ENCODE measurements at places on chromosomes 7 and 10.

DNA sequence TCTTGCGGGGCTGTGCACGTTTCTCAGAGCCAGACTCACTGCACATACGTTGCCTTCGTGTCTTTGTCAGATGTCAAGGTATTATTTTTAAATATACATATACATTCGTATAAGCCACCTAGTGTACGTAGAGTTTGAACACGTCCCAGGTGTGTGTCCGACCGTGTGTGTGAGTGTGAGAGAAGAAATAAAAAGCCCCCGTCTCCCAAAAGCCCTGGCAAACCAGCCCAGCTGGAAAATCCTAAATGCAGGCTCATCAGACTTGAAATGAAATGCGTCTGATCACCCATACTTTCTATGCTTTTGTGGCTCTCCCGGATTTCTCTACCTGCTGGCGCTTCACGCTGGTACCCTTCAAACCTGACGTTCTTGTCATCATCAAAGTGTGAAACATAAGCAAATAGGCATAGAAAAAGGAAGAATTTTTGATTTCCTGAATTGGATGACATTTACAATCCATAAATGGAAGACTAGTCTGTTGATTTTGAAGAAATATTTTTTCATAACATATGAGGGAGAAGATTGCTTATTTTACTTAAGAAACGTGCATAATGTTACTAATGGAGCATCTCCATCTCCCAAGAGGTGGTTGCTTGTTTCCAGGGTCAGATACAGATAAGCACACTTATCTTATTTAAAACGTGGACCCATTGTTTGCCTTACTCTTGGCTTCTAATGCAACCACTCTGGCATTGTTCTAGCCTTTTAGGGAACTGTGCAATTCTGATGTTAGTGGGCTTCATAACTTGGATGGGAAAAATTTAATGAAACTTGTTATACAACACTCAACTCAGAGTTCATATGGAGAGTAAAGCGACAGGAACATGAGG is 971 bp downstream of the PRKG1 start:
- no peak for DNase-seq

DNA sequence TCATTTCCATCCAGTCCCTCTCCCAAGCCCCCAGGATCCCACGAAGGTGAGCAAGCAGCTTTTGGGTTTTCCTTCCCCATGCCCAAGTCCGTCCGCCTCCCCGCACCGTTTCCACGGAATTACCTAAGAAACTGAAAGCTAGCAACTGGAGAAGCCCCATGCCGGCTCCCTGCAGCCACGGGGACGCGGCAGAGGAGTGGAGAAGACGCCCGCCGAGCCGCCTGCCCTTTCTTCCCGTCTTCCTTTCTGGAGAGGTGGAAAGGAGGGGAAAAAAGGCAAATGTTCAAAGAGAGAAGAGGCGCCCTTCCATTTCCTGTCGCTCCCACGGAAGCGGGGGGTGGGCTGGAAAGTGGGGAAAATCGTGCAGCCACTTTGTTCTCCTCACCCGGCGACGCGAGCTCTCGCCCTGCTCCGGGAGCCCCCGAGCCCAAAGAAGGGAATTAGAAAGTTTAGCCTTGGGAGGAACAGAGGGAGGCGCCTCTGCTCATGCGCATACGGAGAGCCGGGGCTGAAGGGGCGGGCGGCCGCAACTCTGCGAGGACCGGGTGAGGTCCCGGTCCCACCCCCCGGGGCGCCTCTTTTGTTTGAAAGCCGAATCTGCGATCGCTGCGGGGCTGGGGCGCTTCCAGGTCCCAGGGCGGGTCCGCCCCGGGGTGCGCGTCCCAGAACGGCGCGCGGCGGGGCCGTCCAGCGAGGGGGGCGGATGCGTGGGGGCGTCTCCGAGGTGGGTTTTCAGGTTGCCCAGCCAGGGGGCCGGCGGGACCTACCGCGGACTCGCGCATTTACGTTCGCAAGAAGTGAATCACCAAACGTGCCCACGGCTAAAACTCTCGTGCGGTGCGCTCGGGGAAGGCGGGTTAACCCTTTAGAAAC is at the start of gene LAMB1:
Gene LAMB1, minus strand, starts transcription at position 436 of the 873 bp plus-strand sequence. Its CDS starts 276 bp downstream, at position 160.
- DNase-seq = no peak

GRCh38 chr7:50632561-50633413 is 67.6 kb upstream of the DDC start:
- DNase-seq = no peak

DNA sequence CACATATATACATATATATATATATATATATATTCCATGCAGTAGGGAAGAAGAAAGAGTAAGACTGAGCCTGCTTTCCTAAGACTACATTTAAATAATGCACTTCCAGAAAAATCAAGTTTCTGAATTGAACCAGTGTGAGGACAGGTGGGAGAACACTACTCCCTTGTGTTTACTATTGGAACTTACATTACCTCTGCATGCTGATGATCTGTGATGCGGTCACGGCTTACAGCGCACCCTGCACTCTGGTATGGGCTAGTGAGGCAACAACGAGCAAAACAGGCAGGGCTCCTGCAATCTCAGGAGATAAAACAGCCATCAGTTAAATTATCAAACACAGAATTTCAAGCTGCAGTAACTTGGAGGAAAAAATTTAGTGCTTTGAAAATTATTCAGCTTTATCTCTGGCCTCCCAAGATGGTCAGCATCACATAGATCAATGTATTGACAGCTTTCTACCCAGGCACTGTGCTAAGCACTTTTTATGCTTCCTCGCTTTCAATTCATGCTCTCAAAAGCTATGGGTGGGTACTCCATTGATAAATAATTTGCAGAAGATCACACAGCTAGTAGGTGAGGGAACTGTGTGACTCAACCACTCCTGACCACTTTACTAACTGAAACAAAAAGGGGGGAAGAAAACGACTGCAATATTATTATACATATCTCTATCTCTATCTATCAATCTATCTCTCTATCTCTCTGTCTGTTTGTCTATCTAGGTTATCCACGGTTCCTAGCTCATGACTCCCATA is 20.5 kb upstream of the SLC16A12 start:
- DNase-seq = no peak

DNA sequence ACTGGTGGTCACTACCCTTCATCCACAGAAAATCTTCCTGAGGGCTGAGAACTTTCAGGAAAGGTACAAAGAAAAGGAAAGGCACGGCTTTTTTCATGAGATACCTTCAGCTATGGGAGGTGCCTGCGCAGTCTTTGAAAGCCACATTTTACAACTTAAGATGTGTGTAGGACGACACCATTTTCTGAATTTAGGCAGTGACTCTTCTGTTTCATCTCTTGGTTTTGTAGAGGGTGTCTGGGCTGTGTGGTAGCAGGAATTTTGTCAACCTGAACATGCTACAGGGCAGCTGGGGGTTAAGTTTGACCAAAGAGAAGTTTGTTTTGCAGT is 138.1 kb downstream of the NRP1 start:
- no peak for DNase-seq

GRCh38 chr10:69413221-69413865 is 3.4 kb downstream of the TACR2 start:
- peak; percentile 33 for DNase-seq

DNA sequence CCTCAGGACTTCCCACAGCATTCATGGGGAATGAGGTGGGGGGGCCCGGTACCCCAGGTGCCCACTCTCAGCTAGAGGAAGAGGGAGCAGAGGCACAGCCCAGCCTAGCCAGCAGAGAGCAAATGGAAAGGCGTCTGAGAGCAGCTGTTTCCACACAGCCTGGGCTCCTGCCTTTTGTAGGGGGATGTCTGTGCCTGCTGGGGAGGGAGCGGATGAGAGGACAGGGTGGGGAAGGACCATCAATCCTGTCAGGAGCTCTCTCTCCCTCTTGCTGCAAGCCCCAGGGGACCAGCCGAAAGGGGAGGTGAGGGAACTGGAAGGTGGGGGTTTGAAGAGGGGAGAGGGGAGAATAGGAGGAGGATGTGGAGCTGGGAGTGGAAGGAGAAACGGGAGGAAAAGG is at the start of gene PKD2L1:
Gene PKD2L1, minus strand, starts transcription at position 150 of the 400 bp plus-strand sequence. Its CDS starts 125 bp downstream, at position 25.
- DNase-seq = no peak

- no peak for DNase-seq
These were observed 834.4 kb upstream of the MBL2 start for GRCh38 chr10:53606981-53607380.

DNA sequence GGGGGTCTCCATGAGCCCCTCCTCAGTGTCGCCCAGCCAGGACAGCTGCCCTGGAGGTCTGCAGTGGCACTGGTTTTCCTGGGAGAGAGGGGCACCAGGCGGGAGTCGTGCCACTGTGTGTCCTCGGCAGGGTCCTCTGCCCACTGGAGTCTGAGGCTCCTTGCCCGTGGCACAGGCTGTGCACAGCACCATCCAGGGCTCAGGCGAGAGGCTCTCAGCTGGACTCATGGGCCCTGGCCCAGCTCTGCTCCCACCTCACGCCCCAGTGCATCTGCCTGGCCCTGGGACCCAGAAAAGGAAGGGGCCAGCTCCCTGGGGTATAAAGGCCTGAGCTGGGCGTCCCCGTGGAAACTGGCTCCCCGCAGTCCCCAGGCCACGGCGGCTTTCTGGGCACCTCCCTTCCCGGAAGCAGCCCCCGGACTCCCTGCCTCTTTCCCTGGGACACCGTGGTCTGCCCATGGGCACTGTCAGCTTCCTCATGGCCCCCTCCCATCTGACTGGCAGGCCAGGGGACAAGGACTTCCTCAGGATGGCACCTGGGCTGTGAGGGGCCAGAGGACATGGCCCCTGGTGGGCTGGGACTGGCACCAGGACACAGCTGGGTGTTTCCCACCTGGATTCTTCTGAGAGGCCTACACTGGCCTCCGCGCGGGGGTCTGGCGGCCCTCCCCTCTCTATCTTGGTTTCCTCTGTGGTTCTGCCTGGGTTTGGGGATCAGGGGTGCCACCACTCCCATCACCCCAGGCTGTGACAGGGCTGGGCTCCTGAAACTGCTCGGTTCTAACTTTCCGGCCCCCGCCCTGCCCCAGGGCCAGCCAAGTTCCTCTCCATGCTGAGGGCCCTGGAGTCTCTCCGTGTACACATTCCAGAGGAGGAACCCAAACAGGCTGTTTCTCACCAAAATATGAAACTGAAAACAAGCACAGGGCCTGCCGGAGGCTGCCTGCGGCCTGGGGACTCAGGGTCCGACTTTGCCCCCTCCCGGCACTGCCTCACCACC is 5.5 kb downstream of the FOXL3 start:
- DNase-seq = no peak

- no peak for DNase-seq
These were observed 440 bp downstream of the JAKMIP3 start for GRCh38 chr10:132066186-132066585.

GRCh38 chr10:23200997-23201652 is 9.0 kb downstream of the PTF1A start:
- DNase-seq = no peak

- DNase-seq = no peak
These were observed 131.6 kb downstream of the NRBF2 start for GRCh38 chr10:63264617-63265221.

GRCh38 chr10:75021379-75022249 is 89.8 kb upstream of the SAMD8 start:
- no peak for DNase-seq

Data from putamen (tissue), 1 donor.